Breast epithelium (tissue), 4 donors: ENCODE measurements at places on chromosomes 7 and 10.
A peak's percentile ranks its signal among the peaks of the same experiment; 100 is the strongest.

DNA sequence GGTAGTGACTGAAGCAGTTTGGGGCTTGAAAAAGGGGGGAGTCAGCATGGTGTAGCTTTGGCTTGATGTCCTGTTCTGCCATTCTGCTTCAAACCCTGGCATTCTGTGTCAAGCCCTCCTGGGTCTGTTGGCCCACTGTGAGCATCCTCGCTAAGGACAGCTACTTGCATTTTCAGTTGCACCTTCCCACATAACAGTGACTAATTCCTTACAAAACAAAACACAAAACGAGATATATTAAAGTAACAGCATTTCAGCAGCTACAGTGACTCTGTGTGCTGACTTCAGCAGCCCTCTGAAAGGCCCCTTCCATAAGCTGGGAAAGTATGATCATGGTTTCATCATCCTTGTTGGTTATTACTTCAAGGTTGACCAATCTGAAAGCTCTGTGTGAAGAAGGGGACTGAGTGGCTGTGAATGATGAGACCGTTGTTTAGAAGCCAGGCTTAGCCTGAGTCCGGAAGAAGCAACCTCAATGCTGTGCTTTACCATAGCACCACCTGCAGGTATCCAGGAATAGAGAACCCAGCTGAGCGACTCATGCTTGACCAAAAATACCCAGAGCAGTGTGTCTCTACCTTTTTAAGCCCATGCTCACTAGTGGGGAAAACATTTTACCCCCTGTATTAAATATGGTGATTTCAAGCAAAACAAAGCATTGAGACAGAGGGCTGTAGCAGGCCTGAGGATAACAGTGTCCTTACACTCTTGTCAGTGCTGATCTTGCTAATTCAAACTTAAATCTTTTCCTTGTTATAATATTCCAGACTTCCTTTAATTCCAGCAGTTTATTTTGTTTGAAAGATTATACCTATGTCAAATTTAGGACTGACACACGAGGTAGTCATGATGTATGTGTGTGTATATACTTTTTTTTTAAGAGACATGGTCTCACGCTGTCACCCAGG lies 42.6 kb upstream of the CC2D2B start:
- DNase-seq, result peak; percentile 24

DNA sequence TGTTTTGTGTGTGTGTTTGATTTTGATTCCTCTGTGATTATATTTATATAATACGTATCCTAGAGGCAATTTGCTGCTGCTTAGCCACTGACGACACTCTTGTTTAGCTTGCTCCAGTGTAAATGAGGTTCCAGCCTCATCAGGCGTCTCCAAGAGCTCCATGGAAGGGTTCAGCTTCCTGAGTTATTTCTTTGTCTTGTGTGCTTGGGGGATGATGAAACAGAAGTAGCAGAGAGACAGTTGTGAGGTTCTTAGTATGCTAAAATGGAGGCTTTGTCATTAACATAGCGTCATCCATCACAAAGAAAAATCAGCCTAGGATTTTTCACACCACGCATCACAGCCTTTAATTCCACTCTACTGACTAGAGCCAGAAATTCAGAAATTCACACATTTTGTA lies 85.1 kb downstream of the KLF6 start:
- DNase-seq, result no peak

DNA sequence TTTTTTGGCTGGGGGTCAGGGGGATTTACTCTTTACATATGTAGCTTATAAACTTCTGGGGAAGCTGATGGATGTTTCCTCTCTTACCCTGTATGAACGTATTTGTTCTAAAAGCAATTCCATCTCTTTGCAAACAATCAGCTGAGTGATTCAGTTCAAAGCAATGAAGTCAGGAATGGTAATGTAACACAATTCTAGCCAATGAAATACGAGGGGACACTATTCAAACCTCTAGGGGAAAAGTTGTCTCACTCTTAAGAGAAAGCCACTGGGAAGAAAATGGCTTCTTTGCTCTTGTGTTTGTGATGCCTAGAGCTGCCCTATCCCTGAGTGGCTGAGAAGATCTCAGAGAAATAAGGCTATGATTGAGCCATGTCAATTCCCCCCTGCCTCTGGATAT lies 134.8 kb upstream of the SEMA3C start:
- DNase-seq, result no peak

DNA sequence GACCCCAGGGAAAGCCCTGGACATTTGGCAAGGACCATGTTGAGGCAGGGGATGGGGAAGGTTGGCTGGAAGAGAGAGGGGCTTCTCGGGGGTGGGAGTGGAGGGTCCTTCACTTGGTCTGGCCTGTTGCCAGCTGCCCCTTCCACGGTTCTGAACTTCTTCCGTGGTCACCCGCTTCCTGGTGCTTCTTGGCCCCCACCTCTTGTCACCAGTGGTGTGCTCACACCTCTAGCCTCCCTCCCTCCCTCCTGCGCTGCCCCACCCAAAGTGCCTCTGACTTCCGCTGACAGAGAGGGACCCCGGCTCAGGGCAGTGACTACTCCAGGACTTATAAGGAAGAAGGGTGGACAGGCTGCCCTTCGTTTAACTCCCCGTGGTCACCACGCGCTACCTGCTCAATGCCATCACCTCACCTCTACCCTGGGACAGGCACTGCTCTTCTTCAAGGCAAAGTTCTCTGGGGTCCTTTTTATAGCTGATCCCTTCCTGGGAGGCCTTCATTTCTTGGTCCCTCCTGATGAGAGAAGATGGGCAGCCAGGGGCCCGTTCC lies at the start of gene MUC12:
Gene MUC12 (plus strand): TSS at position 500 of the 550 bp plus-strand sequence. CDS start 58 bp downstream, outside the sequence.
- DNase-seq, result no peak

DNA sequence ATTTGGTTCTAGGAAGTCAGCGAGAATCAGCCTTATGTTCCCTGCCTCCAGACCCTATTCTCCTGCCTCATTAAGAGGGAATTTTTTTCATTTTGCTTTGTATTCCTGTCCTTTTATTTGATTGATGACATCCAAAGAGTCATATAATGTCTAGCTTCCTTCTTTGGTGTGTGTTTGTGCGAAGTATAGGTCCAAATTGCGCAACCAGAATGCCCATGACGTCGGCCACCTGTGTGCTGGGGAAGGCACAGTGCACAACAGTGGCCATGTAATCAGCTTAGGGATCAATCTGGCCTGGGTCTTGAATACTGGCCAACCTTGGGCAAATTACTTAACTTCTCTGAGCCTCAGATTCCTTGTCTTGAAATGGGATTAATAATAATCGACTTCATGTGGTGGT lies 206.2 kb downstream of the VTI1A start:
- no peak for DNase-seq

- no peak for DNase-seq
These were observed 114.9 kb downstream of the TRRAP start for GRCh38 chr7:98993024-98993897.

- no peak for DNase-seq
These were observed 857.9 kb downstream of the TYW1 start for GRCh38 chr7:67854221-67855178.

DNA sequence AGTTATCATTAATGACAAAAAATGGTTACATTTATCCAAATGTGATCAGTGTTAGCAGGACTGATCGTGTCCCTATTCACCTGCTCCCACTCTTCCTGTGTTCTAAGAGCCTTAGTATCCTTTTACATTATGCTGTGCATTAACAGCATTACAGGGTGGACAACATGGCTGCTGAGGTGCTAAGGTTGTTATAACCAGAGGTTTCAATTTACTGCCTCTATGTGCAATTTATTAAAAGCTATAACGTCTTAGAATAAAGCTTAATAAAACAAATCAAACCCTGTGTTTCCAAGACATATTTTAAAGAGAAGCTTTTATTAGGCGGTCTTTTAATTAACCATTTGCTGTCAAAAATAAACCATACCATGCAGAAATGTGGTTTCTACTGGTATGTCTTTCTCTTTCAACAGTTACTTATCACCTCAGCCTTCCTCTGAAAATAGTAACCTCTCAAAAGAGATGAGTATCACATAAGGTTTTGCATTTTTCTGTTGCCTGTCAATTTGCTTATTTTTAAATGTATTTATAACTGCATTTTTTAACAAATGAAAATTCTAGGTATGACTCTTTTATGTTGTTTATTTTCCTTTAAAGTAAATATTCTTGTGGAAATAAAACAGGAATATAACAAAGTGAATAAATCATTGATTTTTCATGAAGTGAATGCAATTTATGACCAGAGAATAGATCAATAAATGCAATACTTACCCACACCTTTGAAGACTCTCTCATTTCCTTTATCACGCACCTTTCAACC lies 849.8 kb upstream of the SORCS1 start:
- no peak for DNase-seq
